GDM1 (cell line): ENCODE measurements at places on chromosomes 6 and 20.

DNA sequence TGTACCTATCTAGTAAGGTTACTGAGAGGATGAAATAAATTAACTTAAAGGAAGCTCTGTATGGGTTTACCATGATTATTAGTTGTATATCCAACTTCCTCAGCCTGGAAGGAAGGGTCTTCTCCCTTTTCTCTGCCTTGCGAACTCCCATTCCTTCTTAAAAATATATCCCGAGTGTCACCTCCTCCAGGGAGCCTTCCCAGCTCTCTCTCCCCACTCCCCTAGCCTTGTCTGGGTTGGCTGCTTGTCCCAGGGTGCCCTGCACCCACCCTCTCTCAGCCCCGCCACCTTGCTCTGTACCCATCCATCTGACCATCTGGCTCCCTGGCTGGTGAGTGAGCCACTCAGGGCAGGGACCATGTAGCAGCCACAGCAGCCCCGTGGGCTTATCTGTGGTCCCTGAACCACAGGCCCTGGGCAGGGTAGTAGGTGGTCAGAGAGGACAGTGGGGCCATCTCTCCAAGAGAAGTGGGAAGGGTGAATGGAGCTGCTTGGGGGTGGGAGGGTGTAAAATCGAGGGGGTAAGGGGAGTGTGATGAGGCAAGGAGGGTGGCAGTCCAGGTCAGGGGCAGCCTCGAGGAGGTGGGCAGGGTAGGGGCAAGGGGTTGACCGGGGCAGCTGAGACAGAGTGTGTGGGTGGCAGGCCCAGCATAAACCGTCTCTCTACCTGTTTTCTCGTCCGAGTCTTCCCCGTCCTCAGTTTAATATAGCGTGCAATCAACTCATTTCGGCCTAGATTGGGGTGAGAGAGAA is 12.8 kb downstream of the TEAD3 start:
- DNase-seq: no peak

GRCh38 chr20:44423480-44423879 is 52.2 kb upstream of the TTPAL start:
- DNase-seq: no peak

DNA sequence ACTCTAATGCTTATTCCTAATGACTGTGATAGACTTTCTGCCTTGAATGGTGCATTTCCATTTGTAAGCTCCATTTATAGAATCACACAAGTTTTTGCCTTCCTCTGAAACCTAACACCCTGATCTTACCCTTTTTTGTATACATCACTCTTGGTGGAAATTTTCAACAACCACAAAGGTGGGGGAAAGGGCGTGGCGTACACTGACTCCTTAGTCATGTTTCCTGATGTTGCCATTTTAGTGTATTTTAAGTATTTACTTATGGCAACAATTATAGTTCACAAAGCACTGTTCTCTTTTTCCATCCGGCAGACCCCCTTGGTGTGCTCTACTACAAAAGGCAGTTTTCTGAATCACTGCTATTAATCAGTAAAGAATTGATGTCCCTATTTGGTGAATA is 92.0 kb downstream of the ATXN1 start:
- no peak for DNase-seq

GRCh38 chr6:46305833-46306232 is 135.1 kb upstream of the ENPP5 start:
- no peak for DNase-seq

DNA sequence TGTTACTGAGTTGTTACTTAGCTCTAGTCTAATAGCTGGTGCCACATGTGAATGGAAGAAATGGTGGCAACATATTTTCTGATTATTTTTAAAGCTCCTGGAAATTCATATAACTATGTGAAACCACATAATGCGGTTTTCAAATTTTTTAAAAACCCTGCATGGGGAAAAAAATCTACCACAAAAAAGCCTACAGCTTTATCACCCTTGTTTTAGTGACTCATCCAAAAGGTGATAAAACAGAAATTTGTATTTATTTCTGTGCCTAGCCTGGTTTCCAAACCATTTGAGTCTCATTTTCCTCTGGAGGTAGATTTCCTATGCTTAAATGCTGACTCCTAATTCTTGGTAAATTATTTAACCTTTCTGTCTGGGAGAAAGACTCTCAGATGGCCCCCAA is 5.4 kb upstream of the FBXO30 start:
- no peak for DNase-seq

GRCh38 chr6:110415086-110415916 is at the start of gene DDO:
DDO (minus strand) TSS chr6:110415575; CDS start chr6:110413462, 2,113 bp downstream.
- no peak for DNase-seq

DNA sequence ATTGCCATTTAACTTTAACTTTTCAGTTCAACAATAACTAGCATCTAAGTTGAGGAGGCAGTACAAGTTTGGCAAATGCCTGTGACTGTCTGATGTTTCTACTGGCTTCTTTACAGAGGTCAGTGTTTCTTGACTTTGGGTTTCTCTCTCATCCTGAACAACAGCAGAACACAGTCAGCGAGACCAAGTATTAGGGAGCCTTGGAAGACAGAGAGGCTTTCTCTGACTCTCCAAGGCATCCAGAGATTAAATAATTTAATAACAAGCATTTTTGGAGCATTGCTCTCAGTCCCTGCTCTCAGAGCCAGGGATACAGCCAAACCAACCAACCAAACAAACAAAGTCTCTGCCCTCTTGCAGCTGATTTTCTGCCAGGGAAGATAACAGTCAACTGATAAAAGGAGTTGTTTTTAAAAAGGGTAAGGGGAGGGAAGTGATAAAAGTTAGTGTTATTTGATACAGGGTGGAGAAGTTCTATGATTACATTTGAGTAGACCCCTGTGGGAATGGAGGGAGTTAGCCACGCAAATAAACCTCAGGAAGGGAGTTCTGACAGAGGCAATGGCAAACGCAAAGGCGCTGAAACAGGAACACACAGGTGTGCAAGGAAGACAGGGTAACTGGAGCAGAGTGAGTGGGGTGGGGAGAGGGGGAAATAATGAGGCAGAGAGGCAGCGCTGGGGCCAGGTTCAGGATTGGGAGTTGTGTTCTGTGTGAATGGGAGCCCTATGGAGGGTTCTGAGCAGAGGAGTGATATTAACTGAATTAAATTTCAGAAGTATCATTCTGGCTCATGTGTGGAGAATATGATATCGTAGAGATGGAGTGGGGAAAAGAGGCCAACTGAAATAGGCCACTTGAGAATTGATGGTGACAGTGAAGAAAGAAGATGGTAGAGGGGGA is 55.2 kb downstream of the SEL1L2 start:
- DNase-seq: no peak

GRCh38 chr20:50169329-50169823 is 15.9 kb upstream of the PEDS1 start:
- DNase-seq: peak; percentile 25

- DNase-seq: no peak
Observed at GRCh38 chr20:46875059-46875458, 19.6 kb upstream of the EYA2 start.

- no peak for DNase-seq
Observed at GRCh38 chr20:4835244-4836177, 113.8 kb downstream of the PRND start.

DNA sequence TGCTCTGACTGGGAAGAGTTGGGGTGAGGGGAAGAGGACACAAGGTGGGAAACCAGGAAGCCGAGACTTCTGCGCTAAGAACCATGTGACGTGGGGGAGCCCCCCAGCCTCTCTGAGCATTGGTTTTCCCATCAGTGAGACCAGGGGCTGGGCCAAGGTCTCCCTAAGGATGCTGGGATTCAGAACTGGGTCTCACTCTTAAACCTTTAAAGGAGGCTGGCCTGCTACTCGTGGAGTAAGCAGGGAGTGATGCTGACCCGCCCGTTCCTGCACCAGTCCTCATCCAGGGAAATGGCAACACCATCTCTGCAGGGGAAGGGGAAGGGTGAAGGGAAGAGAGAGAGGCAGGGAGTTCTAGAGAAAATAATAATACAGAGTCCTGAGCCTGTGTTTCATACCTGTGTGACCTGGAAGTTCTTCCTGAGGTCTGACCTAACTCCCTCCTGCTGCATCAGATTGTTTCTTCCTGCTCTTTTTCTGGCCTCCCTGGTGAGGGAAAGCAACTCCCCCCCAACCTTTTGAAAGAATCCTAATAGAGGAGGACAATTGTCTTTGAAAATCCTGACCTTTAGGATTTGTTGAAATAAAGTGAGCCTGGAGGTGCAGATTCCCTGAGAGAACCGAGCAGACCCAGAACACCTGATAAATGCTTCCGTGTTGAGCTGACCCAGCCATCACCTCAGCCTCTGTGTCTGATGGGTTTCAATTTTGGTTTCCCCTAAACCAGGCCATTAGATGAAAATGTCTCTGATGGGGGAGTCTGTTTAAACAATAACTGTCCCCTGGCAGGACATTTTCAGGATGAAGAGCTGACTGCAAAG is 3.0 kb upstream of the GRM4 start:
- DNase-seq: no peak

DNA sequence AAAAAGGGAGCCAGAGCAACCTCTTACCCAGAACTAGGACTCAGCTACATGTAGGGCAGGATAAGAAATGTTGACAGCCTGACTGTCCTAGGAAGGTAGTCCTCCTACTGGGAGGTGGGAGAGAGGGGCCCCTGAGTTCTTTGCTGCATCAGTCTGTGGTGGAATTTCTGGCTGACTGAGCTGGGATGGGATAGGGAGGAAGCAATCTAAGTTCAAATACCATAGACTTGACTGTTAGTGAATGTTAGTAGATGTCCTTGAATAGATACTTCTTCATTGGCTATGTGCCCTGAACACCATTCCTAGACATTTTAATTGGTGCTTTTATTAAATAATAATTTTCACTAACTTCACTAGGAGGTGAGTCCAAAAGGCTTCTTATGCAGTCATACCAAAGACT is 1343.6 kb upstream of the CITED2 start:
- no peak for DNase-seq

DNA sequence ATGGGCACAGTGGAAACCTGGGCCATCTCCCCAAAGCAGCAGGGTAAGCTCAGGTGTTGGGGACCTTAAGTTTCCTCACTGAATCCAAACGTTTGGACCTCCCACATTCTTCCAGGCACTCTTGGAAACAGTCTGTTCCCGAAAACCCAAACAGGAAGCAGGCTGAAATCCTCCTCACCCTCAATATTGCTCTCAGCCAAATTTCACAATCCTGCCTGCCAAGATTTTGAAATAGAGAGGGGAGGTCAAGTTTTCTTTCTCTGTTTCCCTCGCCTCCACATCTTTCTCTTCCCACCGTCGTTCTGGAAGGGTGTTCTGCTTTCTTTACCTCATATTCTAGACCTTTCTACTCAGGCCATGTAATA is 392.0 kb upstream of the SASH1 start:
- DNase-seq: no peak

DNA sequence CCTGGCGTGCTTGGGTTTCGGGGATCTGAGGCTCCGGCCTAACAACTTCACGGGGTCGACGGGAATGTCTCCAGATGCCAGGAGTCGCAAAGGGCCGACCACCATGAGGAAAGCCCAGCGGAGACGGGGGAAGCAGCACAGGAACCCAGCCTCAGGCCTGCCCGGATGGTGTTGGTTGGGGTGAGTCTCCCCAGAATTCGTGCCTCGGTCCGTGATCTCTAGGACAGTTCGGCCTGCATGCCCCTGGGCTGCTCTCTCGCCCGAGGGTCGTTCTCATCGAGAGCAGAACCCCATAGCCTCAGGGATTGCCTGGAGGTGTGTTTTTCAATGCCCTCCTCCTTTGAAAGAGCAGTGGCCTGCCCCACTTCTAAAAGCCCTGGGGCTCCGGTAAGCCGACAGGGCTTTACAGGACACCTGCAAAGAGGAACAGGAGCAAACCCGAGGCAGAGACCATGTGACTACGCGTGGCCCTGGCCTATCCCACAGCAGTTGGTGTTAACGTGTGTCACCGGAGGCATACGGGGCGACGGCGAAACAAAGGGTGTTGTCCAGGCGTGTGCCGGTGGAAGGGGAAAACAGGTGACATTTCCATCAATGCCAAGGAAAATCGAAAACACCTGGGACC is 973.1 kb upstream of the DEFB115 start:
- DNase-seq: no peak

DNA sequence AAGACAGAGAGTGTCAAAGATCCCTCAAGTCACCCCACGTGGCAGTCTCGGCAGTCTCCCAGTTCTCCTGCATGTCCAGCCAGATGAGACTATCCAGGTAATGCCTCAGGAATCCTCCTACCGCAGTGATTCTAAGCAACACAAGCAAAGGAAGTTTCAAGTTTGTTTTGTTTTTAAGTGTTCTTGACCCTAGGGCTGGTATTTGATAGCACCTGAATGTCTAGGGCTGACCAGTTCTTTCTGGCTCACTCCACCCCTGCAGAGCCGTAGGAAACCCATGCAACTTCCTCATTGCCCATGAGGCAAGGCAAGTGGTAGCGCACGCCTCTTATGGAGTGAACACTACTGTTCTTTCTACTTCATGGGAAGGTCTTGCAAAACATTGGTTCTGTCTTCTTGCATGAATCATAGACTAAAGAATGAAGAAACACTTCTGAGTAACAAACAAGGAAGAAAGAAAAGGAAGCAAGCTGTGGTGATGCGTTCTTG is 24.8 kb upstream of the FOXQ1 start:
- no peak for DNase-seq

- DNase-seq: no peak
Observed at GRCh38 chr6:107634324-107635056, 144.6 kb downstream of the SOBP start.

DNA sequence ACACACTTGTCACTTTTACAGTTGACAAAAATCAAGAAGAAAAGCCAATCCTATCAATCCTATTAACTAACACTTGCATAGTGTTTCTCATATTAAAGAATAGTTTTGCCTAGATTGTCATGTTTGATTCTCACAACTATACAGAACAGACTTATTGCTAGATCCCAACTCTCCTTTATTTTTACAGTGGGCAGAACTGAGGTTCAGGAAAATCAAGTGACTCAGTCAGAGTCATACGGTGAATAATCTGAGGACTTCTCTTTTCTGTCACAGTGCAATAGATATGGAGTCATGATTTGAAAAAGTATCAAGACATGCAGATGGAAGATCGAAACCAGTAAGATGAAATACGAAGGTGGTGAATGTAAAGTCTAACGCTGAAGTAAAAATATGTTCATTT is 195.1 kb upstream of the CITED2 start:
- DNase-seq: no peak

GRCh38 chr6:63597141-63598048 is 25.1 kb downstream of the LOC128125822 start:
- DNase-seq: no peak

- DNase-seq: no peak
Observed at GRCh38 chr6:119608994-119609393, 259.4 kb upstream of the MAN1A1 start.

- no peak for DNase-seq
Observed at GRCh38 chr20:56735084-56735642, 106.1 kb downstream of the TFAP2C start.

- no peak for DNase-seq
Observed at GRCh38 chr6:18162401-18162800, 7.2 kb downstream of the KDM1B start.

GRCh38 chr6:112581015-112581414 is 233.9 kb downstream of the RFPL4B start:
- DNase-seq: no peak
